ENCODE measurements at places on chromosomes 3 and 15.

DNA sequence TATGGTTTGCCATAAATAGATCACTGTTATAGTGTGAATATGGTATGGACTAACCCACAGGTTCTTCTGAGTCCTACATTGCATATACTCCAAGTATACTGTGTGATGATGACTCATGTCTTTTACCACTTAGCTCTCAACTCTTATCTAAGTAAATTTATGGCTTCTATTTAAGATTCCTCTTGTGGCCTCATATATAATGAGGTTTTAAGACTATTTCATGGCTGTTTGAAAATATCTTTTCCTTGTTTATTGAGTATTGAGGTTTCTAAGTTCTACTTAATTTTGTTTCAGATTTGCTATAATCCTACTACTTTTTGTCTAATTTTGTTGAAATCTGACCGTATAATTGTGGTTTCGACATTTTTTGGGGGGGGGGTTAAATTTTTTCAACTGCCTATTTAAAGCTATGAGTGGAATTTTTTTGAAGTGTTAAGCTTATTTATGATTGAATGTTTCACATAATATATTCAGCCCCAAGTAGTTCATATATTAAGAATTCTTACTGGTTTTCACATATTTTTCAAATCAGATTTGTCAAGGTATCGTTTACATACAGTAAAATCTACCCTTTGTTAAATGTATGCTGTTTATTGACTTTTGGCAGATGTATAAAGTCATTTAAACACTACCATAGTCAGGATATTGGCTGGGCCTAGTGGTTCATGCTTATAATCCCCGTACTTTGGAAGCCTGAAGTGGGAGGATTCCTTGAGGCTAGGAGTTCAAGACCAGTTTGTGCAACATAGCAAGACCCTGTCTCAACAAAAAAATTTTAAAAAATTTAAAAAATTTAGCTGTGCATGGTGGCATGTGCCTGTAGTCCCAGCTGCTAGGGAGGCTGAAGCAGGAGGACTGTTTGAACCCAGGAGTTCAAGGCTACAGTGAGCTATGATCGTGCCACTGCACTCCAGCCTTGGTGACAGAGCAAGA, 11.7 kb downstream of the SLC25A36 start:
- DNase-seq: no peak

- DNase-seq: no peak
Measured at GRCh38 chr3:170598091-170598502, 12.2 kb upstream of the SLC7A14 start.

DNA sequence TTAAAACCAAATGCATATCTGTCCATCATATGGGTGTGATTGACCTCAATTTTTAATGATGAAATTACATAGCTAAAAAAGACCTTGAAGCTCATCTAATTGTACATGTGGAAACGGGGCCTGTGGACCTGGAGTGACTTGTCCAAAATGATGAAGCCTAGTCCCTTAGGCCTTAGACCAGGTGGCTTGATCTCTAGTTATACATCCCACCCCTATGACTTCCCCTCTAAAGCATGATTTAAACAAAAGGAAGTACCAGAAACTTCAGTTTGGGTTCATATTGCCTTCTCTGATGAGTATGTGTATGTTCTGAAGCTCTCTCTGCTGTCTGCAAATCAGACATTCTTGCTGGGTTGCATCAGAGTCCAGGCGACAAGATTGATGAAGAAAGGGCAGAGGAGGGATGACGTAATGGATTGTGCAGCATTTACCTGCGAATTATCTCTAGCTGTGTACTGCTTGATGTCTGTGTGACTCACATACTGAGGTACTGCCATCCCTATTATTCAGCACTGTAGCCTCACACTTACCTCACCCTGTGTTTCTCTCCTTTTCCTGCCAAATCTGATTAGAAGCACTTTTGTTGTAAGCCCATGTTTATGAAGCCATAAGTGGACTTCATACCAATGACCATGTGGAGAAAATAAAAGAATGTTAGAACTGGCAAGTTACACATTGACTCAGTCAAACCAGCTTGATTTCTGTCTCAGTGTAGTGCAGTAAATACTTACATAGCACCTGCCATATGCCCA, 111.5 kb downstream of the FILIP1L start:
- no peak for DNase-seq

- DNase-seq: no peak
Measured at GRCh38 chr3:119257654-119258410, 17.2 kb upstream of the B4GALT4 start.

DNA sequence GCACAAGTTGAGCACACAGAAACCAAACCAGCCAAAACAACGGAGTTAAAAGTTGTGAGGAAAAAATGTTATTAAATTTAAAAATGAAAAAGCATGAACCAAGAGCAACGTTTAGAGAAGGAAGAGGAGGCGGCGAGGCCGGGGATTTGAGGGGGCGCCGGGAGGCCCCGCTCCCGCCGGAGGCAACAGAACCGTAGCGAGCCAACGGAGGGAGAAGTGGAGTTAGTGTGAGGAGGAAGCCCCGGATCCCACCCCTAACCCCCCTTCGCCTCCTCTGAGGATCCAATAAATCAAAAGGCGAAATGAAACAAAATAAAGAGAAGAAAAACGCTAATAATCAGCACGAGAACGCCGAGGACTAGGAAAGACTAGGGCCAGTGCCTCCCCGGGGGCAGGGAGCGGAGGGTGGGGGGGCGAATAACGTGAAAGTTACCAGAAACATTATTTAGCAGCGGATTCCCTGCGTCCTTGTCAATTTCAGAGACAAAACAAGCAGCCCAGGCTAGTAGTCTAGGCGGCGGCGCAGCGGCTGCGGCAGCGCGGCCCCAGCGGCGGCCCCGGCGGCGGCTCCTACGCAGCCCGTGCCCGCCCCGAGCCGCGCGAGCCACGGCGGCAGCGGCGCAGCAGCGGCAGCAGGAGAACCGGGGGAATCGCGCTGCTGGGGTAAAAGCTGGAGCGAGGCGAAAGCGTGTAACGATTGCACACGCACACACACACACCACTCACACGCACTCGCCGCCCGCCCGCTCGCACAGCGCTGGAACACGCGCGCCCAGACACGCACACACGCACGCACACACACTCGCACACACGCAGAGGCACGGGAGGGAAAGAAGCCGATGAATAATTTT, 1.7 kb downstream of the MEIS2 start:
- peak; percentile 57 for DNase-seq

DNA sequence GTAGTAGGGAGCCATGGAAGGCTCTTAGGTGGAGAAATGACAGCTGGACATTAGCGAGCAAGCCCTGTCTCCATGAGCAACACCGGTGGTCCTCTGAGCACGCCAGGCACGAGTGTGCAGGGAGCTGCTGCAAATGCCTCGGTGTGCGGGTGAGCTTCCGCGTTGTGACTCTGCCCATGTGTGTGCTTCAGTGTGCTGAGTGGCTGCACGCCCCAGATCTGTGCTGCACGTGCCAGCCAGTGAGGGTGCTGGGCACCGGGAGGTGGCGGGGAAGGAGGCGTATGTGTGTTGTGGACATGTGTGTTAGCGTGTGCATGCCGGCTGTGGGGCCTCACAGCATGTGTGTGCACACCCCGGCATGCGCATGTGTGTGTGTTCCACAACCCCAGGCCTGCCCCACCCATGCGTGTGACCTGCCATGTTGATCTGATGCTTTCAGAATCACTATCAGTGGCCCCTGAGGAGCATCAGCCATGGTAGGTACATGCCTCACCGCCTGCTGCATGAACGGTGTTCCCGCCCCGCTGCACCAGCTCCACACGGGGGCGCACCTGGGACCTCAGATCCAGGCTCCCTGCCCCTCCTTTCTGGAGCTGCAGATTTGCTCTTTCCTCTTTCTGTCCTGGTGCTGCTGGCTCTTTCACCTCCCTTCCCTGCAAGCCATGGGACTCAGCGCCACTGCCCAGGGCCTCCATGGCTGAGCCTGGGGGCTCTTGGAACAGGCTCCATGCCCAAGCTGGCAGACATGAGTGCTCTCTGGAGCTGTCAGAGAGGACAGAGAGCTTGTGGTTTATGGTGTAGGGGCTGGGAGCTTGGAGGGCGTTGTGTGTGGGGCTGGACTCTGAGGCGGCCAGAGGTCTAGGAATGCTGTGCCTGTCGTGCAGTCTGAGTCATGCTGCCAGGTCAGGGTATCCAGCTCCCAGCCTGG, 169.4 kb downstream of the TBC1D2B start:
- DNase-seq: no peak

- DNase-seq: peak; percentile 71
Measured at GRCh38 chr15:63504979-63505841, 817 bp downstream of the USP3 start.

DNA sequence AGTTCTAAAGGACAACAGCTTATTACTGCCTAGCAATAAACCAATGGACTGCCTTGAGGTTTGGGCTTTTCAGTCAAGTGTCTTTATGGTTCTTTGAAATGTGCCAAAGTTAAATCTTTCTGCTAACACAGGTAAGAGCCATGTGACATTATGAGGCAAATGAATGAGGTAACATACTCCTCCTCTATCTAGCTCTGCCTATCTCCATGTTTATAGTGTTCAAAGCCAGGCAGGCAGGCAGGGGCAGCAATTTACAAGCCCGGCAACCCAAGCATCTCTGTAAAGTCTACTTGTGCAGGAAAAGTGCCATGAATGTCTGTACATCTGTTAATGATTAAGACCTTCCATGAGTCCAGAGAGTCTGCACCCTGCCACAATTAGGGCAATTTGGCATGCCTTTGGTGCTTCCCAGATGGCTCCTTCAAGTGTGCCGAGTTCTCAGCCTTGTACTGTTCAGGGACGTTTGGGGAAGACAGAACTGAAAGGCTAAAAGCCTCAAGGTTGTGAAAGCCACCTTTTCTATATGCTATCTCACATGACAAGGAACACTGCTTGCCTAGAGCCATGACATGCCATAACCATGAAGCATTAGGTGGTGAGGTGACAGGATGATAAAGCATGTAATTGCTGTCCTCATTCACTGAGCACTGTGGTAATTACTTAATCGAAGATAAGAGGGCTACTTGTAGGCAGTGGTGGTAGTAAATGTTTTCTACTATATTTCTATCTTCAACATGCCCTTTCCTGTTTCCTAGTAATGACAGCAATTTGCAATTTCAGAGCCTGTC, 41.4 kb upstream of the EIF1B start:
- no peak for DNase-seq

DNA sequence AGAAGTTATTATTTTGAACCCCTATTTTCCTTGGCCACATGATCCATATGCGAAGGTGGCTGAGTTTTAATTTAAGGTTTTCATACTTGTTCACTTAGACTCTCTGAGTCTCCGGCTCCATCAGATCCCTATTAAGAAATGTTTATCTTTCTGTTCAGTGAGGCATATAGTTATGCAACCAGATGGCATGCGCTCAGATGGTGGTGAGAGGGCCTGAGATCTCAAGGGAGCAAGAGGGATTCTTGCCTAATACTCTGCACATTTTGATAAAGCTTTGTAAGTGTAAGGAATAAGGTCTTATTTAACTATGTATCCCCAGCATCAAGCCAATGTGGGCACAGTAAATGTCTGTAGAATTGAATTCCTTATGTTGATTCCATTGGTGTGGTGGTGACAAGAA, 78.9 kb upstream of the DPH6 start:
- DNase-seq: no peak

DNA sequence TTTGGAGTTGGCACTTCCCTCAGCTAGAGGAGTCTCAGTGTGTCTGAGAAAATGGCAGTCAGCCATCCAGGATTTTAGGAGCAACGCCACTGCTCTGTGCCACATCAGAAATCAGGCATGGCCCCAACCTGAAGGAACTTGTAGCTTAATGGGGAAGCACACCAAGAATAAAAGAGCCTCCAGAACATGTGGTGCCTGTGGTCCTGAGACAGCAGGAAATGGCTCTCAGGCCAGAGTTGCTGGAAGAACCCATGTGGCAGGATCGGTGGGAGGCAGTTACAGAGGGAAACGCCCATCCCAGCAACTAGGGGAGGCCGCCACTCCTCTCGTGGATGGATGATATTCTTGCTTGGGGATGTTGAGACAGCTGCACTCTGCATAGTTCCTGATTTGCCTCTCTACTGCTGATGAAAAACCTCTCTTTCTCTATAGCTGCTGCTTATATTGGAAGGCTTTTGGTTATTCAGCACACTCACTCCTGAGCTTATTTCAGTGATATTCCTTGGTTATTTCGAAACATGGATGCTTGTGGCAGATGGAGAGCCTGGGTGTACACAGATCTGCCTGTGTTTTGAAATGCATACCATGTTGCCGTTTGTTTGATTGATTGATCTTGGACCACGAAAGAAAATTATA, 52.4 kb downstream of the KLHL25 start:
- no peak for DNase-seq

GRCh38 chr3:4814305-4814903, 164.8 kb upstream of the BHLHE40 start:
- no peak for DNase-seq

DNA sequence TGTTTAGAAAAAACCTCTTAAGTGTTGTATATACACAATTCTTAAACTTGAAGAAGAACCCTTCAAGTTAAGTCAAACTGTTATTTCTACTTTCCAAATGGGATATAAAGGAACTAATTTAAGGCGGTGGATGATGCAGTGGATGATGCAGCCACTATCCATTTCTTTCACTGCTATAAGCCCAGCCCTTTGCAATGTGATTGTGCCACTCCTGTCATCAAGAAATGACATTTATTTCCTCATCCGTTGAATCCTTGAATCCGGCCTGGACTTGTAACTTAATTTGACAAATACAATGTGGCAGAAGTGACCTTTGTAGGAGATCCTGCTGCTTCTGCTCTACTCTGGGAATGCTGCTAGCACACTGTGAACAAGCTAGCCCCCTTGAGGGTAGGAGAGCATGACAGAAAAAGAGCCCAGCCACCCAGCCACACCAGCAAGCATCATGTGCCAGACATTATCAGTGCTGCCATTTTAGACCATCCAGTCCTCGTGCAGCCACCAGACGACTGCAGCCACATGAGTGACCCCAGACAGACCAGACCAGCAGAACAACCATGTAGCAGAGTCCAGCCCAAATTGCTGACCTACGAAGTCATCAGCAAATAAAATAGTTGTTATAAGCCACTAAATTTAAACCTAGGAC, 47.4 kb downstream of the UACA start:
- DNase-seq: no peak

DNA sequence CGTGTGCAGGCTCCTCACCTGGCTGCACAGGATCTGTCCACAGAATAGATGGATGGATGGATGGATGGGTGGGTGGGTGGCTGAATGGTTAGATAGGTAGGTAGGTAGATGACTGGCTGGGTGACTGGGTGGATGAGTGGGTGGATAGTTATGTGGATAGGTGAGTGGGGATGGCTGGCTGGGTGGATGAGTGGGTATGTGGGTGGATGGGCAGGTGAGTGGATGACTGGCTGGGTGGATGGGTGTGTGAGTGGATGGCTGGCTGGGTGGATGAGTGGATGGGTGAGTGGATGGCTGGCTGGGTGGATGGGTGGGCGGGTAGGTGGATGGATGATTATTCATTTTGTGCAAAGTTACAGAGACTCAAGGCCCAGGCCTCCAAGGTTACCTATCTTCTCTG, 172.9 kb upstream of the CTDSPL start:
- no peak for DNase-seq

- DNase-seq: no peak
Measured at GRCh38 chr3:133472889-133473288, 73.0 kb downstream of the BFSP2 start.
